GM13976 (cell line): ENCODE measurements at places on chromosomes 3 and 15.

DNA sequence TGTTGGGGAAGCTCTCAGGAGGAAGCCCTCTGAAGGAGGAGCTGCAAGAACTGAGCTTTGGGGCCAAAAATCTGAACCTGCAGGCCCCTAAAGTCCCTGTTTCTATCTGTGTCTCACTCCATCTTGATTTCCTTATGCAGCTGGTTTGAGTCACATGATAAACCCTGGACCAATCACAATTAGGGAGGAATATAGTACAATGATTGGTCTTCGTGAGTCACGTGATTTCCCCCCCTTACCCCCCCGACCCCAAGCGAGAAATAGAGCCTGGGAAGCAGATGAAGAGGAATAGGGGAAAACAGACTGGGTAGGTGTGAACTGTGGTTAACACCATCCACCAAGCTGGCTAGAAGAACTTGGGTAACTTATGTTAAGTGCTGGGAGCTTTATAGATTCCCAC is 12.9 kb downstream of the CRABP1 start:
- no peak for DNase-seq

DNA sequence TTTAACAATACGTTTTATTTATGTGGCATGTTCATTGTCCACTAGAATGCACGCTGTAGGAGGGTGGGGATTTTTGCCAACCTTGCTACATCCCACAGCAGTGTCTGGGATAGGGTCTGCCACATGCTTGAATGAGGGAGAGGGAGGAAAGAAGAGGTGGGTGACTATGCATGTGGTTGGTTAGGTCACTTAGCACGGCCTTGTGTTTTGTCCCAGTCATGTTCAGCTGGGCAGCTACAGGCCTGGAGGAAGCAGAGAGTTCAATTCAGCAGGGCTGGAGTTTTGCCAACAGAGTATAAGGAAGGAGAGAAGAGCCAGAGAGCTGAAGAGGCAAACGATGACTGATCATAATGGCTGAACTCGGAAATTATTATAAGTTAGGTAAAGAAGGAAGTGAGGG is 268.4 kb upstream of the NSMCE3 start:
- DNase-seq, result no peak

DNA sequence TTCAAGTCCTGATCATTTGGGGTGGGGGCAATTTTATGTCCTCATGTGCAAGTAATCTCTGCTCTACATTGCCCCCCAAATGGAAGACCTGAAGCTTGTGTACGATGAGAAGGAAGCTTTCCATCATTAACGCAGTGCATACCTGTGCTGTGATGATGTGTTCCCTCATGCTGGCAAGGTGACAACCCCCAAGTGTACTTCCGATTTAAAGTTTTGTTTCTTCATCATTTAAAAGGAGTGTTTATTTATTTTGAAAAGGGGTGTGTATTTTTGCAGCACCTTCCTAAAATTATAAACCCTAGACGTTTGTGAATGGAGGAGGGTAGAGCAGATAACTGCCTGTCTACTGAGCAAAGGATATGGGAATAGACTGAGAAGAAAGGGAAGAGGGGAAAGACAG is 45.3 kb downstream of the C2CD4A start:
- no peak for DNase-seq

GRCh38 chr3:128991355-128991895 is 2.5 kb downstream of the CFAP92 start:
- DNase-seq, result no peak

GRCh38 chr15:51075826-51076523 is 18.7 kb downstream of the TNFAIP8L3 start:
- DNase-seq, result peak; percentile 55

DNA sequence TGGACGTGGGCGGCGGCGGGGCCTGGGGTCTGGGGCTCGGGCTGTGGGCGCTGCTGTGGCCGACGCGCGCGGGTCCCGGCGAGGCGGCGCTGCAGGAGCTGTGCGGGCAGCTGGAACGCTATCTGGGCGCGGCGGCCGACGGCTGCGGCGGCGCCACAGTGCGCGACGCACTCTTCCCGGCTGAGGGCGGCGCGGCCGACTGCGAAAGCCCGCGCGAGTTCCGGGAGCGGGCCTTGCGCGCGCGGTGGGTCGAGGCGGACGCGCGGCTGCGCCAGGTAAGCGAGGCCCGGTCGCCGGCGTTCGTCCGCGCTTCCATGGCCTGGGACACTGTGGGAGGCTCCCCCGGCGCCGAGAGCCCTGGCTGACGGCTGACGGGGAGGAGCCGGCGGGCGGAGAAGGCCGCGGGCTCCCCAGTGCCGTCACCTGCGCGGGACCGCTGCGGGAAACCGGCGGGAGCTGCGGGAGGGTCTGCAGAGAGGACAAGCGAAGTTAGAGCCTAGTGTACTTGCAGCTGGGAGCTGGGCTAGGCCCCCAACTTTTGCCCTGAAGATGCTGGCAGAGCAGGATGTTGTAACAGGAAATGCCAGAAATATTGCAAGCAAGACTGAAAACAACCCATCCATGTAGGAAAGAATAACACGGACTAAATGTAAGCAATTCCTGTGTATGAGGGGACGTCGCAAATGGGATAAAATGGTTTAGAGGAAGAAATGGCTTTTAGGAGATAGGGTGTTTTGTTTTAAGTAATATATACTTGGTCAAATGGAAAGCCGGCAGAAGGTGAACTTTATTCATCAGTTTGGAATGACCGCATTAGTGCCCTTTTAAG is 847 bp downstream of the WHAMM start:
- no peak for DNase-seq

DNA sequence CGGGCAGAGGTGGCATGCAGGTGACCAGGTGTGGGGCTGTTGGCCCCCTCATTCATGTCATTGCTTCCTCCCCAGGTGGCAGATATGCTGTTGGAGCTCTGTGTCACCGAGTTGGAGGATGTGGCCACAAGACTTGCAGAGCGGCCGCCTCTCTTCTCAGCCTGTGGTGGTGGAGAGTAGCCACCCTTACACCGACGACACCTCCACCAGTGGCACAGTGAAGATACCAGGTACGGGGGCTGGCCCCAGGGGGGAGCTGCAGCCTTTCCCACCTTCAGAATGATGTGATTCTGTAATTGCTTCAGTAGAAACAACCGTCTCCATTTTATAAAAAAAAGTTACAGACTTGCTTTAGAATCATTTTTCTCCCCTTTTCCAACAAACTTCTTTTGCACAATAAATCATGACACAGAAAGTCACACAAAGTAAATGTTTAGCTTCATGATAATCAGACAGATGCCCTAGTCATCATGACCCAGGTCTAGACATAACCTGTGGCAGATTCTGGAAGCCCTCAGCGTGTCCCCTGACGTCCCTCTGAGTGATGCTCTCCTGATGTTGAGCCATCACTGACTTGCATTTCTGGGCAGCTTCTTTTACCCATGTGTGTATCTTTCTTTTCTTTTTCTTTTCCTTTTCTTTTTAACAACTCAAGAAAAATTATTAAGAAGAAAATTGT is 76.0 kb upstream of the FAN1 start:
- DNase-seq, result no peak

DNA sequence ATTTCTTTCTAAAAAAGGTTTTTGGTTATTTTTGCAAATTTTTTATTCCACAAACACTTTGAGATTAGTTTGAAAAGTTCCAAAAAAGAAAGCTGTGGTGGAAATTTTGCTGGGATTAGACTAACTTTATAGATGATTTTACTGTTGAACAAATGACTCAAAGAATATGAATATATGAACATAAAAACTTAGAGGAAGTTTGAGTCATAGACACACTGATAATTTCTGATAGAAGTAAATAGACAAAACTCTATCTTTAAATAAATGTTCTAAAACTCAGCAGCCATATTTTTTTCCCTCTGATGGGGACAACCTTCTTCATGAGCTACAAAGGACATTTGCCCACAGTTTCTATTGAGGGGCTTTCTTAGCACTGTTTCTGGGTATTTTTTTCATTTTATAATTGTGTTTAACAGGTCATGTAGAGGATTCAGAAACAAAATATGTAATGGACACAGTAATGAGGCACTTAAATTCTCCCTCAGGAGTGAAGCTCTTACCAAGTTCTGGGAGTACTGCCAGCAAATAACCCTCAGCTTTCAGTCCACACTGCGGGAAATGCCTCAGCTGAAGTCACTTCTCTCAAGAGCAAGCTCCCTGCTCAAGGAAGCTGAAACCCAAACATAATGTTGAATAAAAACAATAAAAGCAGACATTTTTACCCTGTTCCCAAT is 157.6 kb downstream of the NFKBIZ start:
- no peak for DNase-seq
